ENCODE measurements at places on chromosomes 11 and 22. TPM values are rescaled to one million over a fixed set of nuclear protein-coding genes. Genes with fewer than 3 reads are reported as not detected.

GRCh38 chr11:115188188-115188897 lies 315.9 kb downstream of the CADM1 start:
- no peak overlapping the region for H3K4me3 ChIP-seq
- no peaks in the 10 kb centered on the region for H3K4me1 ChIP-seq
- no peak overlapping the region for H3K27ac ChIP-seq
- no peaks in the 10 kb centered on the region for H3K36me3 ChIP-seq

DNA sequence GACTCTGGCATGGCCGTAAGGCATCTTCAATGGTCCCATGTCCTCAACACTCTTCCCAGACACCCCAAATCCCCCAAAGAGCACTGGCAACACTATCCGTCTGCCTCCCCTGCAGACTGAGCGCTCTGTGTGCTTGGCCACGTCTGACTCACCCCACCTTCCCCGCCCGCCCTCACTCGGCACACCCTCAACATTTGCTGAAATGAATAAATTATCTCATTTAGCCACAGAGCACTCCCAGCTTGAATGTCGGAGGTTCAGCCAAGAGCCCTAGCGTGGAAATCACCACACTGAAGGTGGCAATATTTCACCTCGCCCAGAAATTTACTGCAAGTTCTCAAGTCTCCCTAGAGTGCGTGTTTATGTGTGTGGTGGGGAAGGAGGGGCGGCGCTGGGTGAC lies 46.6 kb upstream of the TCF20 start:
- no peaks in the 10 kb centered on the region for H3K27me3 ChIP-seq
- H3K4me1 ChIP-seq: peaks cover 2% of the 10 kb centered on the region
- no peak for DNase-seq
- H3K4me3 ChIP-seq: no peak overlapping the region

GRCh38 chr11:124917115-124917637 lies 1.9 kb upstream of the HEPN1 start:
- H3K27me3 ChIP-seq: peaks cover 18% of the 10 kb centered on the region
- DNase-seq: no peak
- no peak overlapping the region for H3K4me3 ChIP-seq
- no peak overlapping the region for H3K27ac ChIP-seq
- H3K4me1 ChIP-seq: peaks cover 17% of the 10 kb centered on the region

- H3K36me3 ChIP-seq: no peaks in the 10 kb centered on the region
- H3K4me1 ChIP-seq: peaks cover 58% of the 10 kb centered on the region
- no peaks in the 10 kb centered on the region for H3K27me3 ChIP-seq
These were observed 61.0 kb downstream of the TNRC6B start for GRCh38 chr22:40238425-40239344.

GRCh38 chr22:45229181-45229580 lies 11.5 kb downstream of the KIAA0930 start:
- peaks cover 35% of the 10 kb centered on the region for H3K4me1 ChIP-seq
- H3K4me3 ChIP-seq: no peak overlapping the region
- no peak overlapping the region for H3K27ac ChIP-seq
- peaks cover 5% of the 10 kb centered on the region for H3K36me3 ChIP-seq
- no peaks in the 10 kb centered on the region for H3K27me3 ChIP-seq

DNA sequence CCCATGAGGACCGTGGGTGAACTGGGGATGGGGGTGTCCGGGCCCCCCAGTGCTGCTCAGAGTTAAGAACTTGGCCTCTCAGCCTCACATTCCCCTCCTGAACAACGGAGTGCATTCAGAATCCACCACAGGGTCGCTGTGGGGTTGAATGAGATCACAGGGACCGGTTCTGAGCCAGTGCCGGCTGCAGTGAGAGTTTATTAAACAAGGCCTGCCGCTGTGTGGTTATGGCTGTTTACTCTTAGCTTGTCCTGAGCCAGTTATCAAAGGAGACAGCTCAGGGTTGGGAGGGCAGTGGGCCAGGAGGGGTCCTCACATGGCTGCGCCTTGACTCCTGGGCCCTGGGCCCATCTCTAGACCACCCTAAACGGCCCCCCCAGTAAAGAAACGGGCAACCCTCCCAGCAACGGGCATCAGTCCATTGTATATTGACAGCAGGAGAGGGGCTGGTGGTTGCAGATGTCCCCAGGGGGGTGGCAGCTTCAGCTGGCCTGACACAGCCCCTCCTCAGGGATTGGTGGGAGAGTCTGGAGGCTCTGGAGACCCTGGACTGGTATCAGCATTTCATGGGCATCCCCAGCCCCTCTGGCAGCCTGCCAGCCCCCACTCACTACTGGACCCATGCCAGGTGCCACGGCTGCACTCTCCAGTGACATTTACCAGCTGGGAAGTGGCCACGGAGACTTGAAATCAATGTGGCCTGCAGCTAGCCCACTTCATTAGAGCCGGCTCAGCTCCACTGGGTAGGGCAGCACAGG lies 15.1 kb upstream of the CABP7 start:
- no peaks in the 10 kb centered on the region for H3K27me3 ChIP-seq
- H3K4me3 ChIP-seq: no peak overlapping the region
- no peak for DNase-seq
- peaks cover 7% of the 10 kb centered on the region for H3K4me1 ChIP-seq
- peak overlapping the region; percentile 28 for H3K27ac ChIP-seq

DNA sequence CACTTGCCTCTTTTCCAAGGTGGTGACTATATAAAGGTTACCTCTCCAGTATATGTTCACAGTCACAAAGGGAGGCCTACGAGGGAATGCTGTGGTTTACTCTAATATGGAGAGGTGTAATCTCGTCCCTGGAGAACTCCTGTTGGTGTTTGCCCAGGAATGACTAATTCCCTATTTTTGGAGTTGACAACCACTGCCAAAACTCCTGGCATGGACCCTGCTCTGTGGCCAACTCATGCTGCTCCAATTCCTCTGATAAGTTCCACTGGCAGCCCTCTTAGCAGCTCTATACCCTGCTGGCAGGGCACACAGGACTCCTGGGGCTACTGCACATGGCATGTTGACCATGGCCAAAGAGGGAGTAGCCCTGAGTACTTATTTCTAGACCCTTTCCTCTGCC lies 418.7 kb upstream of the ANO5 start:
- H3K4me1 ChIP-seq: no peaks in the 10 kb centered on the region
- no peaks in the 10 kb centered on the region for H3K36me3 ChIP-seq
- H3K27me3 ChIP-seq: no peaks in the 10 kb centered on the region
- H3K27ac ChIP-seq: no peak overlapping the region

- peaks cover 39% of the 10 kb centered on the region for H3K36me3 ChIP-seq
- H3K4me1 ChIP-seq: peaks cover 5% of the 10 kb centered on the region
- H3K4me3 ChIP-seq: no peak overlapping the region
- no peaks in the 10 kb centered on the region for H3K27me3 ChIP-seq
- no peak overlapping the region for H3K27ac ChIP-seq
- DNase-seq: no peak
These were observed 1.3 kb downstream of the CTSW start for GRCh38 chr11:65880844-65881421.

GRCh38 chr11:17915500-17916143 lies 97.2 kb downstream of the SERGEF start:
- H3K4me3 ChIP-seq: no peak overlapping the region
- no peak overlapping the region for H3K27ac ChIP-seq
- no peaks in the 10 kb centered on the region for H3K4me1 ChIP-seq
- no peaks in the 10 kb centered on the region for H3K36me3 ChIP-seq
- no peaks in the 10 kb centered on the region for H3K27me3 ChIP-seq

- no peak overlapping the region for H3K27ac ChIP-seq
- H3K36me3 ChIP-seq: no peaks in the 10 kb centered on the region
- H3K4me1 ChIP-seq: peaks cover 9% of the 10 kb centered on the region
- H3K4me3 ChIP-seq: no peak overlapping the region
These were observed 114.0 kb downstream of the ABTB2 start for GRCh38 chr11:34243600-34244464.

- no peak for DNase-seq
- no peaks in the 10 kb centered on the region for H3K4me1 ChIP-seq
- no peak overlapping the region for H3K27ac ChIP-seq
- H3K27me3 ChIP-seq: no peaks in the 10 kb centered on the region
These were observed 38.3 kb upstream of the CCDC34 start for GRCh38 chr11:27401280-27401832.

Gene NCAM1
- total RNA-seq: 161 TPM

Gene POTEH
- not detected for total RNA-seq

Gene ART1
- not detected for total RNA-seq

Measured in esophagus muscularis mucosa (tissue), 4 donors.